ENCODE measurements at places on chromosomes 2 and 18. TPM values are rescaled to one million over a fixed set of nuclear protein-coding genes. Genes with fewer than 3 reads are reported as not detected.

Gene ADD2
- total RNA-seq: not detected

Gene REG3G
- total RNA-seq: not detected

- no peak overlapping the region for H3K4me3 ChIP-seq
- no peaks in the 10 kb centered on the region for H3K27me3 ChIP-seq
- no peaks in the 10 kb centered on the region for H3K36me3 ChIP-seq
- H3K4me1 ChIP-seq: no peaks in the 10 kb centered on the region
Measured at GRCh38 chr2:181058378-181059269, 78.2 kb downstream of the UBE2E3 start.

GRCh38 chr2:25115902-25116301 lies 52.5 kb downstream of the POMC start:
- peak; percentile 70 for DNase-seq
- H3K36me3 ChIP-seq: no peaks in the 10 kb centered on the region
- H3K4me1 ChIP-seq: peaks cover 37% of the 10 kb centered on the region

DNA sequence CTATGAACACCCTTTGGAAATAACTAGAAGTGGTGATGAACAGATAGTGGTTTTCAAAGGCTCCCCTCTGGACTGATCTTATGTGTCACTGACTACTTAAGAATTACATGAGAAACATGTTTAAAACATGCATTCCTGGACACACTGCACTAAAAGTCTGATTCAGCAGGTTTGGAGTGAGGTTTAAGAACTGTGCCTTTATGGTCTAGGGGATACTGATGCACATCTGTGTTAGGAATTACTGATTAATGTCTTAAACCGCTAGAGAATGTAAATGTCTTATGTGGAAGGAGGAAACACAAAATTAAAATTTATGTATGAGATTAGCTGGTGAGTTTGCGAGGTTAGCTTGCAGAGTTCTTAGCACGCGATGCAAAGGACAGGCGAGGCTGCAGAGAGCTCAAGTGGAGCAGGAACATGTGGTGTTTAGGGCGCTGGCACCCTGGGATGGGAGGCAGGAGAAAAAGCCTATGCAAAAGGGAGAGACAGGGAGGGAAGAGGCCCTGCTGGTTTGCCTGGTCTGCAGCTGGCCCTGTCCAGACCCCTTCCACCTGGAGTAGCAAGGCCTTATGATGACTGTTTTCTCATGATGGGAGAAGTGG lies 11.7 kb downstream of the SH3YL1 start:
- no peaks in the 10 kb centered on the region for H3K4me1 ChIP-seq
- no peak overlapping the region for H3K27ac ChIP-seq
- no peak overlapping the region for H3K4me3 ChIP-seq
- H3K36me3 ChIP-seq: peaks cover 4% of the 10 kb centered on the region

DNA sequence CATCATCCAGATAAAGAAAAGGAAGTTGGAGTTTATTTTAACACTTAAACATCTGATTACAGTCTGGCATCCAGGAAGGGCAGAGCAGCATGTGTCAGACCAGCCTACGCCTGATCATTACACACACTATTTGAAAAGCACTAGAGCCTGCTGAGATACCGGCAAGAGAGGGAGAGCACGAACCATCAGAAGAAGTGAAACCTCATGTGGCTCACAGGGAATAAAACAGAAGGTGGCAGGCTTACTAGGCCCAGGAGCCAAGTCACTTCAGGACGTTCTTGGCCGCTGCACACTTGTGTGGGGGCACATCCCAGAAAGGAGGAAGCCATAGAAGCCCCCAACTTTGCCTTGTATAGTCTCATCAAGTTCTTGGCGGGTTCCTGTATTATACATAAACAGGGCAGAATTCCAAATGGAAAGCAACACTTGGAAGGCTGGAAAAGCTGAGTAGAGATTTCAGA lies 105.5 kb downstream of the UGGT1 start:
- no peak for DNase-seq
- H3K27me3 ChIP-seq: no peaks in the 10 kb centered on the region
- peak overlapping the region; percentile 5 for H3K27ac ChIP-seq
- H3K4me3 ChIP-seq: no peak overlapping the region
- no peaks in the 10 kb centered on the region for H3K36me3 ChIP-seq

GRCh38 chr2:102143450-102143985 lies 972 bp downstream of the IL1R1 start:
- peak overlapping the region; percentile 95 for H3K27ac ChIP-seq
- H3K4me1 ChIP-seq: no peaks in the 10 kb centered on the region
- peak overlapping the region; percentile 48 for H3K4me3 ChIP-seq
- H3K27me3 ChIP-seq: no peaks in the 10 kb centered on the region

GRCh38 chr2:228374741-228375140 lies 193.3 kb upstream of the SPHKAP start:
- H3K27me3 ChIP-seq: no peaks in the 10 kb centered on the region
- no peaks in the 10 kb centered on the region for H3K4me1 ChIP-seq
- H3K4me3 ChIP-seq: no peak overlapping the region
- H3K36me3 ChIP-seq: no peaks in the 10 kb centered on the region
- DNase-seq: no peak

GRCh38 chr2:193336781-193337180 lies 1142.0 kb upstream of the TMEFF2 start:
- DNase-seq: no peak
- no peaks in the 10 kb centered on the region for H3K27me3 ChIP-seq
- H3K4me3 ChIP-seq: no peak overlapping the region
- H3K36me3 ChIP-seq: no peaks in the 10 kb centered on the region
- no peak overlapping the region for H3K27ac ChIP-seq

GRCh38 chr2:241788572-241788971 lies 11.9 kb downstream of the GAL3ST2 start:
- H3K27ac ChIP-seq: peak overlapping the region; percentile 77
- H3K27me3 ChIP-seq: no peaks in the 10 kb centered on the region
- no peak overlapping the region for H3K4me3 ChIP-seq
- DNase-seq: no peak
- H3K36me3 ChIP-seq: no peaks in the 10 kb centered on the region
- H3K4me1 ChIP-seq: peaks cover 53% of the 10 kb centered on the region
